Left lung (tissue), 14 donors: ENCODE measurements at places on chromosomes 5 and 9. TPM values are rescaled to one million over a fixed set of nuclear protein-coding genes. Genes with fewer than 3 reads are reported as not detected.

PTTG1 gene
- 107 TPM for polyA plus RNA-seq

TXNDC8 gene
- polyA plus RNA-seq = not detected

FASTKD3 gene
- polyA plus RNA-seq = 24.0 TPM

OR1Q1 gene
- not detected for polyA plus RNA-seq

C5 gene
- 91.6 TPM for polyA plus RNA-seq

DIPK1B gene
- polyA plus RNA-seq = 23.7 TPM

CDC20B gene
- 16.1 TPM for polyA plus RNA-seq

TAF11L4 gene
- polyA plus RNA-seq = not detected

BICD2 gene
- polyA plus RNA-seq = 26.8 TPM

CDX1 gene
- 0.34 TPM for polyA plus RNA-seq

DRD1 gene
- 0.15 TPM for polyA plus RNA-seq

TMEM252 gene
- 2.7 TPM for polyA plus RNA-seq

SMIM33 gene
- polyA plus RNA-seq = 0.07 TPM

CCNI2 gene
- 2.5 TPM for polyA plus RNA-seq

SLF1 gene
- 20.6 TPM for polyA plus RNA-seq

PPP3R2 gene
- not detected for polyA plus RNA-seq

SHOC1 gene
- 0.59 TPM for polyA plus RNA-seq

EPB41L4A gene
- 17.5 TPM for polyA plus RNA-seq

KIF20A gene
- 33.7 TPM for polyA plus RNA-seq

PLCXD3 gene
- polyA plus RNA-seq = 0.16 TPM

DNAH5 gene
- polyA plus RNA-seq = 1.1 TPM

PCDHGA8 gene
- polyA plus RNA-seq = 0.73 TPM

C5orf58 gene
- polyA plus RNA-seq = 0.72 TPM

ATOX1 gene
- polyA plus RNA-seq = 58.4 TPM

GPR150 gene
- not detected for polyA plus RNA-seq

SPATA31D4 gene
- not detected for polyA plus RNA-seq

CYLC2 gene
- polyA plus RNA-seq = not detected

GABRG2 gene
- 0.11 TPM for polyA plus RNA-seq

CSF2 gene
- polyA plus RNA-seq = 0.18 TPM

CEP72 gene
- polyA plus RNA-seq = 11.2 TPM

SURF2 gene
- 21.2 TPM for polyA plus RNA-seq

PPP2R2B gene
- polyA plus RNA-seq = 0.46 TPM

SLC36A2 gene
- polyA plus RNA-seq = 0.17 TPM

STOM gene
- polyA plus RNA-seq = 117 TPM

FOXD4L5 gene
- 0.40 TPM for polyA plus RNA-seq

ANKH gene
- polyA plus RNA-seq = 9.3 TPM

ROPN1L gene
- 5.7 TPM for polyA plus RNA-seq

SUSD3 gene
- 4.0 TPM for polyA plus RNA-seq

PPIC gene
- polyA plus RNA-seq = 36.0 TPM

SLC46A2 gene
- polyA plus RNA-seq = 1.0 TPM

GGTA1 gene
- polyA plus RNA-seq = 9.5 TPM
